Neural crest cell (in vitro differentiated cells): ENCODE measurements at places on chromosomes 2 and 18. TPM values are rescaled to one million over a fixed set of nuclear protein-coding genes. Genes with fewer than 3 reads are reported as not detected.

GRCh38 chr18:28359176-28359575 lies 182.2 kb upstream of the CDH2 start:
- H3K4me3 ChIP-seq: no peak overlapping the region
- H3K27ac ChIP-seq: no peak overlapping the region
- H3K4me1 ChIP-seq: no peaks in the 10 kb centered on the region
- no peak for DNase-seq
- no peaks in the 10 kb centered on the region for H3K36me3 ChIP-seq

DNA sequence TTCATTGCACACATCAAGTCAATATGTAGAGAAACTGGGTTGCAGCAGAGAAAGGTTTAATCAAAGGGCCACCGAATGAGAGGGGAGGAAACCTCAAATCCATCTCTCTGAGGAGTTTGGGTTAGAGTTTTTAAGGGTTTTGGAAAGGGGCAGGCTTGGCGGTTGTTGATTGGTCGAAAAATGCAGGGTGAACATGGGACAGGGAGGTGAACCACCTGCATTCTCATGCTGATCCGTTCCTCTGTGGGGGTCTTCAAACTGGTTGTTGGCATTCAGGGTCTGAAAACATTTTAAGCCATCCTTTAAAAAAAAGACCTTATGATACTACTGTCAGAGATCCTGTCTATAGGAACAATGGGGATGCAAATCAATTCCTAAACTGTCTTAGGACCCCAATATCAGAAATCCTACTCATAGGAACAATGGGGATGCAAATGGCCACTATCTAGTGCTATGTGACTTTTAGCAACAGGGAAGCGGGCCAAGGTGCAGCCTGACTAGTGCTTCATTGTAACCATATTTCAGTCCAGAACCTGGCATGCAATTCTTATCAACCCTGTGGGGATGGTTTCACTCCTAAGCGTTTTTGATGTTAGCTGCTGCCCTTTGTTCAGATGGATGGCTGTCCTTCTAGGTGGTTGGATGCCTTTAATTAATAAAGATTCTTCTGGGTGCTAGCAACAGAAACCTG lies 120.1 kb upstream of the MGAT5 start:
- peaks cover 7% of the 10 kb centered on the region for H3K36me3 ChIP-seq
- H3K4me1 ChIP-seq: peaks cover 16% of the 10 kb centered on the region
- H3K27me3 ChIP-seq: no peaks in the 10 kb centered on the region
- no peak for DNase-seq

DNA sequence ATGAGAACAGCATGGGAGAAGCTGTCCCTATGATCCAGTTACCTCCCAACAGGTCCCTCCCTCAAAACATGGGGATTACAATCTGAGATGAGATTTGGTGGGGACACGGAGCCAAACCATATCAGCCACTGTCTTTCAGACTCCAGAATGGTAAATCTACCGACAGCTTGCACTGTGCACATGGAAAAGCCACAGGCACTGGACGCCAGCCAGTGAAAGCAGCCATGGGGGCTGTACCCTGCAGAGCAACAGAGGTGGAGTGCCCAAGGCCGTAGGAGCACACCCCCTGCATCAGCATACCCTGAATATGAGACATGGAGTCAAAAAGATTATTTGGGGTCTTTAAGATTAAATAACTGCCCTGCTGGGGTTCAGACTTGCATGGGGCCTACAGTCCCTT lies 218.4 kb downstream of the PDE1A start:
- H3K4me1 ChIP-seq: no peaks in the 10 kb centered on the region
- no peaks in the 10 kb centered on the region for H3K27me3 ChIP-seq
- H3K4me3 ChIP-seq: no peak overlapping the region
- no peak for DNase-seq
- H3K27ac ChIP-seq: no peak overlapping the region

DNA sequence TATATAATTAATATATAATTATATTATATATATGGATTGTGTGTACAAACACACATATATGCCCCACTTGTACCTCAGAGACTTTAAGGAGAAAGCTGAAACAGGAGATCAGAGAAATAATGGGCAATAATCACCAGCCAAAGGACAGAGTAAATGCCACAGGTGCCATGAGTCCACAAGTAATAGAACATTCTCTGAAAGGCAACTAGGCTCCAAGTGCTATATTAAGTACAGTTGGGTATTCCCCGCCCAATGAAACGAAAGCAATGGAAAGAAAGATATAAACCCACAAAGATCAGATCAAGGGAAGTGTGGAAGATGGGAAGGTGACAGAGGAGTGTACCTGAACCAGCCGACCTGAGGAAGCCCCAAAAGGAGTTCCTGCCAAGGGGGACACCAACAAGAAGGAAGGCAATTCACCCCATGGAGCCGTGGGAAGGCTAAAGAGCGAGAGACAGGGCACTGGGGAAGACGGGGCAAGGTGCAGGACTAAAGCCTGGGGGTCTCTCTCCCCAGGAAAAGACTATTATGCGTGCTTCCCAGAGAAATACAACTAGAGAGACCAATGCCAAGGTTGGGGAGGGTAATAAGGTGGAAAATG lies 19.0 kb downstream of the DYM start:
- H3K36me3 ChIP-seq: peaks cover 10% of the 10 kb centered on the region
- no peak overlapping the region for H3K27ac ChIP-seq
- H3K4me1 ChIP-seq: no peaks in the 10 kb centered on the region
- DNase-seq: no peak
- H3K27me3 ChIP-seq: no peaks in the 10 kb centered on the region
- no peak overlapping the region for H3K4me3 ChIP-seq

- peaks cover 19% of the 10 kb centered on the region for H3K4me1 ChIP-seq
- H3K27ac ChIP-seq: no peak overlapping the region
- no peaks in the 10 kb centered on the region for H3K36me3 ChIP-seq
- H3K27me3 ChIP-seq: no peaks in the 10 kb centered on the region
- no peak for DNase-seq
These were observed 3.8 kb downstream of the CD28 start for GRCh38 chr2:203710226-203710625.

DNA sequence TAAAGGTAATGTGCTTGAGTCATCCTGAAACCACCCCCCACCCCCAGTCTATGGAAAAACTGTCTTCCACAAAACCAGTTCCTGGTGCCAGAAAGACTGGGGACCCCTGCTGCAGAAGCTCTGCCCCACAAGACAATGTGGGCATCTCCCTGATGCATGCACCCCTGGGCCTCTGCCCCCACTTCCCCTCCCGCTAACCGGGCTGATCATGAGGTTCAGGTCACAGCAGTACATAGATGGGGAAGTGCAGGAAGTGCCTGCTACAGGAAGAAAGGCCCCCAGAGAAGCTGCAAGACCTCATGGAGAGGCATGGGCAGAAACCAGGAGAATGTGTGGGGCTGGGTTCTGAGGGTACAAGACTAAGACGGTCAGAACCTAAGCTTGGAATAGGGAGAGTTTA lies 243.4 kb upstream of the ID2 start:
- H3K4me1 ChIP-seq: no peaks in the 10 kb centered on the region
- DNase-seq: no peak
- no peak overlapping the region for H3K4me3 ChIP-seq
- no peaks in the 10 kb centered on the region for H3K27me3 ChIP-seq

NYAP2 gene
- 0.35 and 0.36 TPM in 2 replicates for total RNA-seq

- no peaks in the 10 kb centered on the region for H3K36me3 ChIP-seq
- H3K27ac ChIP-seq: no peak overlapping the region
- no peaks in the 10 kb centered on the region for H3K4me1 ChIP-seq
- no peaks in the 10 kb centered on the region for H3K27me3 ChIP-seq
- DNase-seq: no peak
- no peak overlapping the region for H3K4me3 ChIP-seq
These were observed 575.3 kb upstream of the RAB6C start for GRCh38 chr2:129404000-129404685.

- no peak for DNase-seq
- no peak overlapping the region for H3K4me3 ChIP-seq
- no peaks in the 10 kb centered on the region for H3K4me1 ChIP-seq
- no peak overlapping the region for H3K27ac ChIP-seq
- H3K27me3 ChIP-seq: no peaks in the 10 kb centered on the region
These were observed 204.3 kb upstream of the CCDC68 start for GRCh38 chr18:55163550-55163949.

- H3K4me1 ChIP-seq: peaks cover 36% of the 10 kb centered on the region
- H3K27me3 ChIP-seq: no peaks in the 10 kb centered on the region
- H3K27ac ChIP-seq: no peak overlapping the region
- peaks cover 10% of the 10 kb centered on the region for H3K36me3 ChIP-seq
- H3K4me3 ChIP-seq: no peak overlapping the region
These were observed 74.2 kb upstream of the GALNT3 start for GRCh38 chr2:165868211-165868610.

LDAH gene
- total RNA-seq: 49.7 and 50.5 TPM in 2 replicates

DNA sequence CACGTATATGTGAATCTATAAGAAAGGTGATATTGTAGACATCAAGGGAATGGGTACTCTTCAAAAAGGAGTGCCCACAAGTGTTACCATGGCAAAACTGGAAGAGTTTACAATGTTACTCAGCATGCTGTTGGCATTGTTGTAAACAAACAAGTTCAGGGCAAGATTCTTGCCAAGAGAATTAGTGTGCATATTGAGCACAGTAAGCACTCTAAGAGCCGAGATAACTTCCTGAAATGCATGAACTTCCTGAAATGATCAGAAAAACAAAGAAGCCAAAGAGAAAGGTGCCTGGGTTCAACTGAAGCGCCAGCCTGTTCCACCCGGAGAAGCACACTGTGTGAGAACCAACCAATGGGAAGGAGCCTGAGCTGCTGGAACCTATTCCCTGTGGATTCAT lies 101.0 kb downstream of the HS6ST1 start:
- H3K4me1 ChIP-seq: no peaks in the 10 kb centered on the region
- H3K36me3 ChIP-seq: no peaks in the 10 kb centered on the region
- no peak overlapping the region for H3K27ac ChIP-seq
- no peak overlapping the region for H3K4me3 ChIP-seq

ZNF396 gene
- 2.9 and 3.6 TPM in 2 replicates for total RNA-seq

- H3K4me3 ChIP-seq: no peak overlapping the region
- H3K36me3 ChIP-seq: no peaks in the 10 kb centered on the region
- no peaks in the 10 kb centered on the region for H3K4me1 ChIP-seq
- no peak for DNase-seq
- H3K27ac ChIP-seq: no peak overlapping the region
These were observed 47.5 kb downstream of the LMAN2L start for GRCh38 chr2:96692094-96692971.

- DNase-seq: peak; percentile 13
- H3K27me3 ChIP-seq: no peaks in the 10 kb centered on the region
- peaks cover 65% of the 10 kb centered on the region for H3K4me1 ChIP-seq
- peak overlapping the region; percentile 98 for H3K27ac ChIP-seq
- H3K4me3 ChIP-seq: peak overlapping the region; percentile 61
- H3K36me3 ChIP-seq: no peaks in the 10 kb centered on the region
These were observed 161.0 kb upstream of the TMEM200C start for GRCh38 chr18:6056171-6056910.

TYW5 gene
- total RNA-seq: 10.6 TPM in 2 replicates

GRCh38 chr18:4251873-4252272 lies 203.2 kb downstream of the DLGAP1 start:
- no peaks in the 10 kb centered on the region for H3K36me3 ChIP-seq
- H3K27ac ChIP-seq: no peak overlapping the region
- no peak overlapping the region for H3K4me3 ChIP-seq

MC2R gene
- not detected in 2 replicates for total RNA-seq

DNA sequence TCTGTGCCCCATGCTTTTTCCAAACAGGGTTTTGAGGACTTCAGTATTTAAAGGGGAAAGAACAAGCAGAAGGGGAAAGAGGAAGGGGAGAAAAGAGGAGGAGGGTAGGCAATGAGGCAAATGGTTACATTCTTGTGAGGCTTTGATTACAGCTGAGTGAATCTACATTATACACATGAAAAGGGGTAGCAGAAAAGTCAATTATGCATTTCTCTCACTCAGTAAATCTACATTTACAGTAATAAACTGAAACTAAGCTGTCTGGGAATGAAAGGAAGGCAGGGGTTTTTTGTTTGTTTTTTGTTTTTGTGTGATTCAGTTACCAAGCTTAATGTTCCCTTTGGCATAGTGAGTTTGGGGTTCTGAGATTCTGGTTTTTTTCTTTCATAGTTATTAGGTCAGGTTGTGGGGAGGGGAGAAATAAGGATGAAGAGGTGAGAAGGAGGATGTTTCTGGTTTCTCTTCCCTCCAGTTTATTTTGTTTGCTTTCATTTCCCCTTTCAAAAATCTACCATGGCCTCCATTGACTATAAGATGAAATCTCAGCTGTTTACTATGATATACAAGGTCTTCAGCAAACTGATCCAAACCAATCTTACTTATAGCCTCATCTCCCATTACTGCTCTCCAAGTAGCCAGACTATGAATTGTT lies 18.7 kb downstream of the C18orf63 start:
- H3K4me1 ChIP-seq: no peaks in the 10 kb centered on the region
- no peak for DNase-seq
- H3K27ac ChIP-seq: no peak overlapping the region
